ENCODE measurements at places on chromosomes 7 and 10. TPM values are rescaled to one million over a fixed set of nuclear protein-coding genes. Genes with fewer than 3 reads are reported as not detected.

DNA sequence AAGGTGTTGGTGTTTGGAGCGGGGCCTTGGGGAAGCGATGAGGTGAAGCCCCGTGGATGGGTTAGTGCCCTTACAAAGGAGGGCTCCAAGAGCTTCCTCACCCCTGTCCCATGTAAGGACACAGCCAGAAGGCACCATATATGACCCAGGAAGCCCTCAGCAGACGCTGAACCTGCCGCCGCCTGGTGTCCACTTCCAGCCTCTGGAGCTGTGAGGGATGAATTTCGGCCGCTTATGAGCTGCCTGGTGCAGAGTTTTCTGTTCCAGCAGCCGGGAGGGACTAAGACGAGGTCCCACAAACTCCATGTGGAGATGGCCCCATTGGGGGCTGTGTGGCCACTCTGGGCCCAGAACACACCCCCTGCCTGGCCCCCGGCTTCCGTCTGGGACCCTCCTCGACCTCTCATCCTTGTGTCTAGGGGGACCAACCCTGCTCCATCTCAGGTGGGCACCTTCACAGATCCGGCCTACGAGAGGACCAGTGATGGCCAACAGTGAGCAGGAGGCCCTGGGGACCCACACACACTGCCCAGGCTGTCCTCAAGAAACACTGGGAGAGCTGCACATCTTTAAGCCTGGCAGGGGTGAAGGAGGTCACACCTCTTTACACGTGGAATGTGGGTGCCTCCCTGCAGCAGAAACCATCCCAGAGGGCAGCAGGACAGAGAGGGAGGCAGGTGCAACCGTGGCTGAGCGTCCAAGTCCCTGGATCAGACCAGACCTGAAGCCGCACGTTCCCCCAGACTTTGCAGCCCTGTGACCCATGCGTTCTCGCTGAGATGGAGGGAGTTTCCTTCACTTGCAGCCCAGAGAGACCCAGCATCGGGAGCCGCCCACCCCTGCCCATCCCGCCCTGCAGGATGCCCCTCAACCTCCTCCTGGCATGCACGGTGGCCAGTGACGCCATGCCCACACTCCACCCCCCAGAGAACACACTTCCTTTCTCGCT is 96.1 kb downstream of the PDGFA start:
- DNase-seq = no peak

Gene EN2
- total RNA-seq = not detected

- DNase-seq = no peak
Observed at GRCh38 chr7:127221731-127222130, 31.0 kb downstream of the GRM8 start.

- no peak for DNase-seq
Observed at GRCh38 chr7:150375662-150376521, 3.2 kb upstream of the ZNF775 start.

GRCh38 chr10:58514111-58514770 is 1.6 kb downstream of the BICC1 start:
- DNase-seq = no peak

Gene KIN
- 4.2 TPM for total RNA-seq

DNA sequence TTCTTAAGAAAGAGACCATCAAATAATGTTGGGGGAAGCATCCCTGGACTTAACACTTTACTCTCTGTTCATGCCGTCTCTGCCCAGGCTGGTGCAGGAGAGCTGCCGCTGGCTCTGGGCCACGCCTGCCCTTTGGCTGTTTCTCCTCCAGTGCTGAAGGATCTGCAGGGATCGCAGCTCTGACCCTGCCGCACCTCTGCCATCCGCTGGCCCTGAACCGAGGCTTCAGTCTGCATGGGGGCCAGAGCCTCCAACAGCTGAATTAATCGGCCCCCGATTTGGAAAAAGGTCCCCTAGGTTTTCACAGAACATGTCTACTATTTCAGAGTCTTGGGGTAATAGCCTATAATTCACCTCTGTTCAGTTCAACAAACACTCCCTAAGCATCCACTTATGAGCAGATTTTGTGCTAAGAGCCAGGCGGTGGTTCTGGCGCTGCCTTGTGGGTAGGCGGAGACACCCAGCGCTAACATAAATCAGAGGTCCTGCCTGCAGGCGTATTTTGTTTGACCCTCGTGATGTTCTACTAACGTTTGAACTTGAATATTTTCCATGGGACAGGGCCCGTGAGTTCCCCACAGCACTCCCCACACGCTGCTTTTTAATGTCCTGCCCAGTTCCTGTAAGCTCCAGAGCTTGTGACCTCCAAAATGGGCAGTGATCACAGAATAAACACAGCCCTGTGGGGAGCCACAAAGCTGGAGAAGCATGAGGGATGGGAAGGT is 99.0 kb downstream of the DYNC2I1 start:
- DNase-seq = no peak

DNA sequence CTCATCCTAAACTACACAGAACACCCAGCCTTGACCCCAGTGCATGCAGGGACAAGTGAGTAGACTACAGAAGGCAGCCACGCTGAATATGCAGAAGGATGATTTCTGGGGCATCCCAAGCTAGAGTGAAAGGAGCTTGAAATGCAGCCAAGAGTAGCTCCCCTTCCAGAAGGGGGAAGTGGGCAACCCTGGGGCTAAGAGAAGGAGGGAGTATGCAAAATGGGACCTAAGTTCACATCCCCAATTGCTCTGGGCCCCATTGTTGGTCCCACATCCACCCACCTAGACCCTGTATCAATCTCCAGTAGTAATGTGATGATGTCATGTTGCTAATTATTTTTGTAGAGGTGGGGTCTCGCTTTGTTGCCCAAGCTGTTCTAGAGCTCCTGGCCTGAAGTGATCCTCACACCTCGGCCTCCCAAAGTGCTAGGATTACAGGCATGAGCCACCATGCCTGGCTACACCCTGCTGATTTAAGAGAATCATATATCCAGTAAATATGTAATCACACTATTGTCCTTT is 5.6 kb upstream of the PSTK start:
- DNase-seq = no peak

GRCh38 chr10:79068203-79068561 is 584 bp upstream of the ZMIZ1 start:
- peak; percentile 78 for DNase-seq

DNA sequence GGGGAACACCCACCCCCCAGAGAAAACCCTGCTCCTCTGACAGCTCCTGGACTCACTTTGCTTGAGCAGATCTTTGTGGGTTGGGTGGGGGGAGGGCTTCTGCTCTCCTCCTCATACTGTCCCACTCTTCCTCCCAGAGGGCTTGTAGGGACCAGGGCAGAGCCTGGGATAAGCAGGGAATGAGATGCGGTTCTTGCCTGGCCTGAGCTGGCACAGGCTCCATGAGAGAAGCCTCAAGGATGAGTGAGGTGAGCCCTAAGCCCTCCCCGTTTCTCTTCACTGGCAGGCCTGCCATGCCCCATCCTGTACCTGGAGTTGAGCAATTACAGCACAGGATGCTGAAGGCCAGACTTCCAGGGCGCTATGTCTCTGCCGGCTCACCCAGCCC is 134.7 kb downstream of the ADAM12 start:
- DNase-seq = no peak

- peak; percentile 75 for DNase-seq
Observed at GRCh38 chr7:2559283-2559950, 638 bp downstream of the IQCE start.

DNA sequence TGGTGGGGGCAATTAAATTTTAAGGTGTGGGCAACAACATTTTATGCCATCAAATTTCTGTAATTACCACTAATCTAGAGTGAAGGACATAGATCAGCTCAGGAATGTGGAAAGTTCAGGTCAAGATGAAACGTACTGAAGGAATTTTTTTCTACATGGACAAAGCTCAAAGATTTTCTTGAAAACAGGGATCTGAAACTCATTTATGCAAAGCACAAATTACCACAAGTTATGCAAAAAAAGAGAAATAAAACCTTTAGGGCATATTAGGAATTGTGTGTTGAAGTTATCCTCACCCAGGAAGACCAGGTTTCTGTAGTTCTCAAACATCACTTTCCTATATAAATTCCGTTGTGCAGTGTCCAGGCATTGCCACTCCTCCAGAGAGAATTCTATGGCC is 18.9 kb downstream of the ZNF680 start:
- DNase-seq = no peak

DNA sequence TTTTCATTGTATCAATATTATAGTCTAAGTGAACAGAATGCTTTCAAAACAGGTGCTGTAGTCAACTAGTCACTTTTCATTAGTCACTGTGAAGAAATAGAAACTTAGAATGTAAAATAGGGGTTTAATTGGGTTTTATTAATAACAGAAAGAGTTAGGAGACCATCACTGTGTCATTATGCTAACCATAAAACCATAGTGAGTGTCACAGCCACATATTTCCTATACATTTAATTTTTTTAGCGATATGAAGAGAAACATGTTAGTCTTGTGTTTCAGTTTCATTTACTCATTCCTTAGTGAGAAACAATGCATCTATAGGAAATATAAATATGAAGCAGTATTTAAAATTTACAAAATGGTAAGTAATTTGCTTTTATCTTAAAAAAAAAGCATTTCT is 22.2 kb downstream of the SPAG6 start:
- DNase-seq = no peak

Gene CTTNBP2
- total RNA-seq = 7.7 TPM

DNA sequence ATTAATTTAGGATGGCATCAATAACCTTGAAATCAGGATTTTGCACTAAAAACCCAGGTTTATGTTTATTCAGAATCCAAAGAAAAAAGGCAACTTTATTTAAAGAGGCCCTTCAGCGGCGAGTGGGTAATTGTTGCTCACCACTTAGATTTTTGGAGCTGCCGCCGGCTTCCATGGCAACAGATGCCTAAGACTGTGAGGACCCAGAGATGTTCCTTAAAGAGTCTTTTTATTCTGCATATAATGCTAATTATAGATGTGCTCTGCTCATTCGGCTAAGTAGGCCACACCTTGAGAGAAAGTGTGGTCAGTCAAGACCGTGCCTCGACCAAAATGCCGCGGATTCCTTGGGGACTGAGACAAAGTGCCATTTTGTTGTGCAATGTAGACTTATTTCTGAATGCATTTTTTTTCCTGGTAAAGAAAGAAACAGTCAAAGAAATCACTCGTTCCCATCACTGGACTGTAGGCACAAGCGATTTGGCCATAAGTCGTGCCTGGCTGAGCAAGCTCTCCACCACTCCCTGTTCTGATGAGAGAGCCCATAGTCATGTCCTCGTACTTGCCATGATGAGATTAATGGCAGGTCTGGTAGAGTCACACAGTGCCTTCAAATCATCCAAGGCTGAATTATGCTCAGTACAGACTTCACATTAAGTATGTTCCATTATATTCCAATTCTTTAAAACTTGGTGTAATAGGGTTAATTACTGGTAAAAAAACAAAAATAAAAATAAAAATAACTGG is 21.4 kb upstream of the MGMT start:
- no peak for DNase-seq

Gene MLXIPL
- 25.9 TPM for total RNA-seq

- no peak for DNase-seq
Observed at GRCh38 chr7:149723795-149724495, 49.4 kb downstream of the ZNF467 start.

All from pancreas (tissue), 10 donors.